ENCODE measurements at places on chromosomes 7 and 10. TPM values are rescaled to one million over a fixed set of nuclear protein-coding genes. Genes with fewer than 3 reads are reported as not detected.

The MTPN gene
- total RNA-seq = 126 TPM

The NODAL gene
- 0.09 TPM for total RNA-seq

The KCND2 gene
- total RNA-seq = not detected

The PITX3 gene
- not detected for total RNA-seq

The IDI2 gene
- total RNA-seq = not detected

The BTBD16 gene
- total RNA-seq = not detected

The ANXA7 gene
- 117 TPM for total RNA-seq

Data from T-helper 2 cell treated with Interferon-gamma antibody and Interleukin-4, amounts not matched to agents 100 ng/mL and 5 ng/mL, for 36 hours (primary cell).